ENCODE measurements at places on chromosomes 6 and 20.

GRCh38 chr20:24379484-24379927, 89.9 kb upstream of the SYNDIG1 start:
- no peak for DNase-seq

DNA sequence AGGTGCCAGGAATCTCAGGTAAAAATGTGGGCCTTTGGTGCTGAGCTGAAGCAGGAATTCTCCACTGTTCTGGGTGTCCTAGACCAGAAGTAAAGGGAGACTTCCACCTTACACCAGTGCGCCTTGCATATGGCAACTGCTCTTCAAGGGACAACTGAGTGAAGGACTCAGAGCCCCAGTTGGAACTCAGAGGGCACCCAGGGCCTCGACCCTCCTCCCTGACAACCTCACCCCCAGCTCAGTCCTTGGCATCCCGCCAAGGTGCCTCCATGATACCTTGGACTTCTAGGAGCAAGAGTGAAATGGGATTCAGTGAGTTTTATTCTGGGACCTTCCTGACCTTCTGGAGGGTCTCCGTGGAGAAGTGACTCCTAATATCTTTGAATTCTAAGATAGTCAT, 153.7 kb upstream of the PROKR2 start:
- no peak for DNase-seq

GRCh38 chr20:36847710-36848040, 28.3 kb upstream of the TLDC2 start:
- no peak for DNase-seq

- DNase-seq, result no peak
Observed at GRCh38 chr6:125818772-125819260, 28.1 kb downstream of the NCOA7 start.
